Naive thymus-derived CD4-positive, alpha-beta T cell (primary cell): ENCODE measurements at places on chromosomes 5 and 9. TPM values are rescaled to one million over a fixed set of nuclear protein-coding genes. Genes with fewer than 3 reads are reported as not detected.

The TAF1L gene
- polyA plus RNA-seq = not detected

The SEMA6A gene
- 0.87 TPM for polyA plus RNA-seq

The SPINK13 gene
- not detected for polyA plus RNA-seq

The FOXD4L6 gene
- polyA plus RNA-seq = not detected

The CDKN2A gene
- polyA plus RNA-seq = 0.79 TPM

The CCNI2 gene
- polyA plus RNA-seq = 5.0 TPM

The PRR16 gene
- not detected for polyA plus RNA-seq

GRCh38 chr9:92094655-92095054 is 20.6 kb downstream of the SPTLC1 start:
- DNase-seq = no peak
- no peaks in the 10 kb centered on the region for H3K4me1 ChIP-seq
- H3K27me3 ChIP-seq = no peaks in the 10 kb centered on the region

- H3K4me1 ChIP-seq = no peaks in the 10 kb centered on the region
- no peaks in the 10 kb centered on the region for H3K36me3 ChIP-seq
- H3K27me3 ChIP-seq = no peaks in the 10 kb centered on the region
- DNase-seq = no peak
- H3K4me3 ChIP-seq = no peak overlapping the region
These were observed 85.8 kb upstream of the MVB12B start for GRCh38 chr9:126240835-126241234.

DNA sequence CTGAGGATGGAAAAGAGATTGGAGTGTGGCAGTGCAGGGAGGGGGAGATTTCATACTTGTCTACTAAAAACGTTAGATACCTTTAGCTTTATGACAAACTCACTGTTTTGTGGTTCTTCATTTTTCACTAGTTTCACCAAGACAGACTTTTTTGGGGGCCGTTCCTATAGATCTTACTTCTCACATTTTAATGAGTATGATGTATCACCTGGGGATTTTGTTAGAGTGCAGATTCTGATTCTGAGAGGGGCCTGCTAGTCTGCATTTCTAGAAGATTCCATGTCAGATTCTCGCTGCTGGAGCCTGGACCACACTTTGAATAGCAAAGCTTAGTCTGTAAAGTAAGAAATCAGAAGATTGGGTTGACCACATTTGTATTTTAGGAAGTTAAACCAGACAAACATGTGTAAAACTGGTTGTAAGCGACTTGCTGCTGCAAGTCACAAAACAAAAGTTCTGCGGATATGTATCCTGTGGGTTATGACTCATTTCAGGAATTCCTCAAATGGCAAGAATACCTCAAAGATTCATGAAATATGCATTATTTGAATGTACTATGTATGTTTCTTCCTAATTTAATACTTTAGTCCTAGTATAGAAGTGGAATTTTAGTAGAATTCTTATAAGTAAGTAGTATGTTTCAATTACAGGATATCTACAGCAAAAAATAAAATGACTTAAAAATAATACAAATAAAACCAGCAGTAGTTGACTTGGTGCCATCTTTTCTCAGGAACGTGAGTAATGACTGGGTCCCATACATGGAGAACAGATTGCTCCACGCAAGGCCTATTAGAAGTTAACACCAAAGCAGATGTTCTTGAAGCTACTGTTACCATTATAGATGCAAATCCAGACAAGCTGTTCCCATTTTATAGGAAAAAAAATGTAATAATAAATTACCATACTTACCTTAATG is 27.8 kb downstream of the NFIL3 start:
- H3K27ac ChIP-seq = no peak overlapping the region
- DNase-seq = no peak
- H3K4me1 ChIP-seq = no peaks in the 10 kb centered on the region
- no peak overlapping the region for H3K4me3 ChIP-seq

DNA sequence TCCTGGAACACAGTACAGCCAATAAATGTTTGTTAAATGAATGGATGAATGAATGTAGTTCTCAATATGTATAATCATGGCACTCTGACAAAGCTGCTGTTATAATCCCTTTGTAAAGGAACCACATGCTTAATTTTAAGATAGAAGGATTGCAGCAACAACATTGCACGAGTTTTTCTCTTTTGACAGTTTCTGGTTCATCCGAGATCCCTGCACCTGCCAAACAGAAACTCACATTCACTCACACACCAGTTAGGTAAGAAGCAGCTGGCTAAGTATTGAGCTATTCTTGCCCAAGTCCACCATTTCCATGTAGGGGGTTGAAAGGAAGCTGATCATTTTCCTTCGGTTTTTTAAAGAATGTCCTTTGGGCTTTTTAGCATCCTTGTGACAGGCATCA is 133.7 kb upstream of the MAP1B start:
- no peak for DNase-seq
- no peaks in the 10 kb centered on the region for H3K36me3 ChIP-seq
- no peaks in the 10 kb centered on the region for H3K27me3 ChIP-seq
- no peak overlapping the region for H3K4me3 ChIP-seq
- H3K4me1 ChIP-seq = no peaks in the 10 kb centered on the region

- no peak overlapping the region for H3K27ac ChIP-seq
- H3K4me3 ChIP-seq = no peak overlapping the region
- DNase-seq = no peak
- H3K27me3 ChIP-seq = no peaks in the 10 kb centered on the region
- H3K36me3 ChIP-seq = no peaks in the 10 kb centered on the region
- H3K4me1 ChIP-seq = no peaks in the 10 kb centered on the region
These were observed 101.9 kb downstream of the NLN start for GRCh38 chr5:65823845-65824445.

GRCh38 chr5:116731432-116731831 is 156.8 kb upstream of the SEMA6A start:
- no peaks in the 10 kb centered on the region for H3K4me1 ChIP-seq
- H3K27ac ChIP-seq = no peak overlapping the region
- H3K4me3 ChIP-seq = no peak overlapping the region

- no peaks in the 10 kb centered on the region for H3K27me3 ChIP-seq
- no peak overlapping the region for H3K27ac ChIP-seq
- peak; percentile 19 for DNase-seq
- no peaks in the 10 kb centered on the region for H3K4me1 ChIP-seq
- no peaks in the 10 kb centered on the region for H3K36me3 ChIP-seq
These were observed 36.1 kb downstream of the MRPL36 start for GRCh38 chr5:1763548-1763911.

DNA sequence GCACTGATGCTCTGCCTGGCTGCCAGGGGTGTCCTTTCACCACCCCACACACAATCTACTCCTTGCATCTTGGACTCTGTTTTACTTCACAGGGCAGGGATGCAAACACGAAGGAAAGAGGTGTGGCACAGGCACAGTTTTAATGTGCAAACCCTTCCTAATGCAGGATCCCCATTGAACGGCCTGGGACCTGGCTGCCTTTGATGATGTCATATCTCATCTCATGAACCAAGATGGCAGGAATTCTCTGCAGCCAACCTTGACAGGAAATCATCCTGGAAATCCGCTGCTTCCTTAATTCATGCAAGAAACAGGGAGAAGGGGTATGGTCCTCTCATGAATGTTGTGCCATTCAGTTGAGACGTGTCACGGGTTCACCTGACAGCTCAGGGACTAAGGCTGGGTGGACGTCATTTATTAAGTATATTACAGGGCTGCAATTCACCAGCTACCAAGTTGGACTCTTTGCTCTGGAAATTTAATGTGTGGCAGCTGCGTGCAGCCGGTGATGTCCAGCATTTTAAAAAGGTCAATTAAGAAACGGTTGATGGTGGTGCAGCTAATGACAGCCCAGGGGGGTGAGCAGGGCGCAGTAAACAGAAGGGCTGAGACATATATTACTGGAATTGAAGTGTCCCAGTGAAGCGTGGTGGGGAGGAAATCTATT is 91.5 kb downstream of the LMNB1 start:
- H3K27me3 ChIP-seq = no peaks in the 10 kb centered on the region
- H3K27ac ChIP-seq = no peak overlapping the region
- no peaks in the 10 kb centered on the region for H3K36me3 ChIP-seq
- H3K4me3 ChIP-seq = peak overlapping the region; percentile 26
- no peak for DNase-seq
- no peaks in the 10 kb centered on the region for H3K4me1 ChIP-seq

DNA sequence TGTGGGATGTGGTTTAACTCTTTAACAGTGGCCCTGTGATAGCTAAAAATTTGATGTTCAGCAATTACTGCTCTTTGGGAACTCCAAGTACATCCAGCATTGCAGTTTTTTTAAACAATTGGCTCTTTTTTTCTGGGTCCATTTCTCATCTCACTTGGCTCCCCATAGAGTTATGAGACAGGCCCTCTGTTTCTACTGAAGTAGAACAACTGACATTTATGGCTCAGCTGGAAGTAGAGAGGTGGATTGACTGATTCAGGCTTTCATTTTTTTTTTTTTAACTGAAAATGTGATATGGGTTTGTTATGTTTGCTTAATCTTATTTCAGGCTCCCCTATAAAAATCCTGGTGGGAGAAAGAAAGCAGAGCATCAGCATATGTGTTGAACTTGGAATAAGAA is 96.6 kb upstream of the CD180 start:
- H3K4me3 ChIP-seq = no peak overlapping the region
- no peaks in the 10 kb centered on the region for H3K27me3 ChIP-seq
- no peak for DNase-seq
- no peaks in the 10 kb centered on the region for H3K36me3 ChIP-seq
- H3K4me1 ChIP-seq = no peaks in the 10 kb centered on the region
- no peak overlapping the region for H3K27ac ChIP-seq

GRCh38 chr5:58849921-58850667 is 267.2 kb downstream of the RAB3C start:
- no peaks in the 10 kb centered on the region for H3K27me3 ChIP-seq
- no peaks in the 10 kb centered on the region for H3K4me1 ChIP-seq
- no peaks in the 10 kb centered on the region for H3K36me3 ChIP-seq
- H3K27ac ChIP-seq = no peak overlapping the region

GRCh38 chr5:173670791-173671120 is 54.3 kb upstream of the BOD1 start:
- no peak overlapping the region for H3K4me3 ChIP-seq
- DNase-seq = no peak
- H3K4me1 ChIP-seq = no peaks in the 10 kb centered on the region

DNA sequence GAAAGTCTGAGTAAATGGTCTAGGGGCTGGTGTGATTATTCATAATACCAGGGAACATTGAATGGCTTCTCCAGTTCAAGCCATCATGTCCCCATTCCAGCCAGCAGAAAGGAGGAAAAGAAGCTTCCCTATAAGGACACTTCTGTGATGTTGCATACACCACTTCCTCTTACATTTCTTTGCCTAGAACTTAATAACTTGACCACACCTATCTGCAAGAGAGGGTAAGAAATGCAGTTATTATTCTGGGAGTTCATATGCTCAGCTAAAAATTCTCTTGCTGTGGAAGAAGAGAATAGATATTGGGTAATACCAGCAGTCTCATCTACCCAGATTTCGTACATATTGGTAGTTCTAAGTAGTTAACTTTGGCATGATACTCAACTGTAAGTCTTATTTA is 166.1 kb downstream of the SLC28A3 start:
- no peak overlapping the region for H3K27ac ChIP-seq
- H3K36me3 ChIP-seq = no peaks in the 10 kb centered on the region
- DNase-seq = no peak
